ENCODE measurements at places on chromosomes 12 and 14.

- no peak for DNase-seq
Observed at GRCh38 chr12:66708704-66709456, 30.0 kb upstream of the GRIP1 start.

- no peak for DNase-seq
Observed at GRCh38 chr12:720231-720941, 32.0 kb upstream of the WNK1 start.

DNA sequence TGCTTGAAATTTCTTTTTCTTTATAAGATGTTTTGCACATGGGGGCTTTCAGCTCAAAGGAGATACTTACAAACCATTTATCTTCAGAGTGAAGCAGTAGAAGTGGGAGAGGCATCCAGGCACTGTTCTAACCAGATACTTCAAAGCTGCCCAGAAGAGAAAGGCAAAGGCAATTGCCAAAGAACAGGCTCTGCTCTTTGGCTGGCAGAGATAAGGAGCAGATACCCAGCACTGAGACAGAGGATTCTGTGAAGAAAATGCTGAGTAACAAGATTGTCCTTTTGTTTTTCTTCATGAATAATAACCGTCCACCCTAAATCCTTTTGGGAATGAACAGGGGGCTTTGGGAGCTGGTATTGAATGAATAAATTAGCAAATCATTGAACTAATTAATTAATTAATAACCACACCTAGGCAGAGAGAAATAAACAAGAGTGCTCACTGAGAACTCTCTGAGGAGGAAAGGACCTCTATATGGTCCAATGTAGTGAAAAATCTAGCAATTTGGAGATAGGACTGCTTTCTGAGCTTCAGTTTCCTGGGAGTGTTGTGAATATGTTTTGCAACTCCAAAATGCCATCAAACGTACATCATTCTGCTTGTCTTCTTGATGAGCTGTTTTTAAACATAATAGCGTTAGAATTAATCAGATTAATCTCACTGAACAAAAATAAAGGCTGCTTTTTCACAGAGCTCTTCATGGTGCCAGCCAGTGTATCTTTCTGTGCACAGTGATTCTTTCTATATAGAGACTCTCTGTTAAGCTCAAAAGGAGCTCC lies 192.8 kb upstream of the AMIGO2 start:
- no peak for DNase-seq

GRCh38 chr12:31872831-31873604 lies 86.2 kb upstream of the RESF1 start:
- no peak for DNase-seq

- DNase-seq = no peak
Observed at GRCh38 chr12:116171549-116171948, 105.9 kb downstream of the MED13L start.

DNA sequence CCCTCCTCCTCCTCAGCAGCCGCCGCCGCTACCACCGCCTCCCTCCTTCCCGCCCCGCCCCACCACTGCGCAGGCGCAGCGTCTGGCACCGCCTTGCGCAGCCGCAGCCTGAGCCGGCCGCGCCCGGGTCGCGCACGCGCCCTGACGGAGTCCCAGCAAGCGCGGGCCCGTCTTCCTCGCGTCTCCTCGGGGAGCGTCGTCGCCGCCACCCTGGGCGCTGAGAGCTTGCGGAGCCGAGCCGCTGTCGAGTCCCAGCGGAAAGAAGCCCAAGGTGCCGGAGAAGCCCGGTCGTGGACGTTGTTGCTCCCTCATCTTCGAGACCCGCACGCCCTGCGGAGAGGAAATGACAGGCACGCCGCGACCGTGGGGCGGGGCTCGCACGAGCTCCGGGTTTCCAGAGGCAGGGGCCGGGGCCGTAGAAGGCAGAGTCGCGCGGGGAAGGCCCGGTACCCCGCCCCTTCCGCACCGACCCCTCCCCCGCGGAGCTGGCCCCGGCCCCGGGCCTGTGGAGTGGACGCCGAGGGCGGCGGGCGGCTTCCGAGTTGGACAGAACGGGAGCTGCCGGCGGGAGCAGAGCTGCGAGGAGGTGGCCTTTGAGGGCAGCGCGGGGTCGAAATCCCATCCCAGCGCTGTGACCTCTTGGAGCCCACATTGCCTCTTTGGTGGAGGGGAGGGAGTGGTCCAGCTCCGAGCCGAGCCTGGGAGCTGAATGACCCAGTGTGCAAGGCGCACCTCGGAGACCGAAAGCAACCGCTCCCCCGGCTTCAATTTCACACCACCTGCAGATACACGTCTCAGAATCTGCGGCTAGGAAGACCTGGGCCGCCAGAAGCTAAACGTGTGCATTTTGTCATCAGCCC lies 469 bp upstream of the RAB35 start:
- peak; percentile 92 for DNase-seq

DNA sequence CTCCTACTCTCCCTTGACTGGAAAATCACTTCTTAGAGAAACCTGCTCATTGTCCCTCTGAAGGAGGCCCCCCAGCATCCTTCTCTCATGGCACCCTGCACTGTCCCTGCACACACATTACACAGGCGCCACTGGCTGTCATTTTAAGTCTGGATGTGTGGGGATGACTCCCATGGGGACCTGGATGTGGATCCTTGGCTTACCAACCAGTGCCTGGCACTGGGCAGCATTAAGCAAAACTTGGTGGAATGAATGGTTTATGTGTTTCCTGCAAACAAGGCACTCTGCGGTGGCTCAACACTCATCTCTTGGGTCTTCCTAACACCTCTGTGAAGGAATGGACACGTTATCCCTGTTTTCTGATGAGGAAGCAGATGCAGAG lies 162.4 kb downstream of the RBM19 start:
- no peak for DNase-seq

- DNase-seq = no peak
Observed at GRCh38 chr14:101808894-101809670, 47.6 kb downstream of the PPP2R5C start.

GRCh38 chr12:32671930-32672780 lies 6.9 kb upstream of the DNM1L start:
- DNase-seq = no peak

- no peak for DNase-seq
Observed at GRCh38 chr14:56996721-56997399, 186.6 kb upstream of the OTX2 start.

GRCh38 chr12:26293612-26294011 lies 98.2 kb downstream of the SSPN start:
- DNase-seq = no peak

GRCh38 chr12:113162102-113163029 lies 12.8 kb downstream of the CFAP73 start:
- DNase-seq = no peak

Data from GM12892 (cell line).